Activated naive CD4-positive, alpha-beta T cell treated with anti-CD3 and anti-CD28 coated beads, Interleukin-2, amount 10 ng/mL, durations not matched to agents 7 days and 5 days (primary cell): ENCODE measurements at places on chromosomes 13 and 19.

DNA sequence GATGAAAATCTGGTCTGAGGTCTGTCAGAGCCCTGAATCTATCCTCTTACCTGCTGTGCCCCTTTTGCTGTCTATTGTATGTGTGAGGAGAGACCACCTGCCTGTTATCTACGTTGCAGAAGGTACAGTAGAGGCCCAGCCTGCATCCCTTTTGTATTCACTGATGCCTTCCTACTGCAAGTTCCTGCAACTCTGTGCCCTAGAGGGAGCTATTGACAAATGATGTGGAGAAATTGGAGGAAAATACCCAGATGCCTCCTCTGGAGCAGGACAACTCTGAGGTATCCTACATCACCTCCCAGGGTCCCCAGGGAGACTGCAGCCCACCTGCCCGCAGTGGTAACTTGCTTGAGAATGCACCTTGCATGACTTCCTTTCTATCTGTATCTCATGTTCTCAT is 33.7 kb downstream of the SIAH3 start:
- no peak for DNase-seq

- no peak for DNase-seq
Observed at GRCh38 chr13:46753137-46753536, 43.8 kb downstream of the ESD start.

DNA sequence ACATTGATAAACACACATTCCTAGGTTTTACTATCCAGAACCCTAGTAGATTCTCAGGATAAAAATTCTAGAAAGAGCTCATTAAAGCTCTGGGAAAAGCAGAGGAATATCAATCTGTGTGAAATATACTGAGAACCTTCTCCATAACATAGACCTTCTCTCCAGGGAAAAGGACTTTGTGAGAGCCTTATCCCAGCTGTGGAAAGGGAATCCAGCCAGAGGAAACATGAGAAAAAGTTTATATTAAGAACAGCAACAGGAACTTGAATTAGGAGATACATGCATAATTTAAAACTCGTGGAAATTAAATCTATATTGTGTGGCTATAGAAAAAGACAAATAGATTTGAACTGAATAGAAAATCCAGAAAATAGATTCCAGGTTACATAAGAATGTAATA is 1639.9 kb downstream of the EFNB2 start:
- no peak for DNase-seq

DNA sequence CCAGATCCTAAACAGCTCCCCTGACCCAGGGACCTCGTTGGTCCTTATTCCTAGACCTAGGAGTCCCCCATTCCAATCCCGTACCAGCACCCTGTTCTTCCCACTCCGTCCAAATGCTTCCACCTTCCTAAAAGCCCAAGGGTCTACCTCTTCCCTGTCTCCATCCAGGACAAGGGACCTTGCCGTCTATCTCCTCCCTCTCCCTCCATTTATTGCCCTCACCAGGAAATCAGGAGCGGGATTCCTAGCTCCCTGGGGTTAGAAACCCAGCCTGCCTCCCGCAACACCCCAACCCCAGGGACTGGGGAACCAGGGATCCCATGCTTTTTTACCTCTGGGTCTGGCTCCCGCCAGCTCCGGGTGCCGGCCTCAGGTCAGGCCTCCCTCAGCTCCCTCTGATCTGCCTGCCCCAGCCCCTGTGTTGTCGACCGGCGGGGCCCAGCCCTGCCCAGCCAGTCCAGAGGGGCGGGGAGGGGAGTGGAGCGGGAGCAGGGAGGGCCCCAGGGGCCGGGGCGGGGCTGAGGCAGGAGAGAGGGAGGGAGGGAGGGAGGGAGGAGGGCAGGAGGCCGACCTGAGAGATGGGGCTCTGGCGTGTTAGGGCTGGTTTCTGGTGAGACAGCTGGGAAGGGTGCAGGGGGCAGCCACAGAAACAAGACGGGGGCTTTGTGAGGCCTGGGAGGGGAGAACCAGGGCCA is at the start of gene B3GNT8:
B3GNT8 (minus strand) TSS at position 423 of the 695 bp plus-strand sequence. CDS start 596 bp downstream, outside the sequence.
- DNase-seq = peak; percentile 66

DNA sequence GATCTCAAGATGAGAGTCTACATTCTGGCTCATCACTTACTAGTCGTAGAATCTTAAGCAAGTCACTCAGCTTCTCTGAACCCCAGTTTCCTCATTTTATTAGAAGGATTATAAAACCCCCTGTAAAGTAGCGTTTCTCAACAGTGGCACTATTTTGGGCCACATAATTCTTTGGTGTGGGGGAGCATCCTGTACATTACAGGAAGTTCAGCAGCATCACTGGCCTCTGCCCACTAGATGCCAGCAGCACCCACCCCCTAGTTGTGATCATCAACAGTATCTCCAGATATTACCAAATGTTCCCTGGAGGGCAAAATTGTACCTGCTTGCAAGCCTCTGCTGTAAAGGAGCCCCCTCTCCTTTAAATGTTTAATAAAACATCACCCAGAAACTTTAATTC is 22.6 kb downstream of the STARD13 start:
- DNase-seq = no peak

DNA sequence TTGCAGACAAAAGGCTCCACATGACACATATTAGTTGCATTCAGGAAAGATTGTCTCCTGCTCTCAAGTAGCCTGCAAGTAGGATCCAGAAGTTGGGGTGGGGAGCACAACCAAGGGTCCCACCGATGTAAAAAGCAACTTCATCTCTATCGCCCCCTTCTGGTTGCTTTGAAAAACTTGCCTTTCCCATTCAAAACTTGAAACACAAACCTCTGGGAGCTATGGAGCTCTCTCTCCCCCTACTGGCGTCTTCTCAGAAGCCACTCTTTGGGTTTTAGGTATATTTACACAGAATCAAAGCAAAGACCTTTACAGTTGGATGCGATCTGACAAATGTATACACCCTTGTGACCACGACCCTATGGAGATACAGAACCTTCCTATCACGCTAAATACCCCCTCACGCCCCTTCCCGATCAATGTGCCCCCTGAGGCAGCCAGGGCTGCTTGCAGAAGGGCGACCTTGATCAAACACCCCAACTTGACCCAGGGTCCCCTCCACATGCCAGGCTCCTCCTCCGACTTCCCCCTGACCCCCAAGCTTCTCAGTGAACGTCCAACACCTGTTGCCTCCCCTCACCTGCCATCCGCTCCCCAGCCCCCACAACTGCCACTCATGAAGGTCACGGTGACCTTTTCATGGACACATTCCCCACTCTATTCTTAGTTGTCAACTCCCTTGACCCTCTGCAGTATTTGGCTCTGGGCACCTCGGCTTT is 10.1 kb downstream of the NOSIP start:
- peak; percentile 88 for DNase-seq

DNA sequence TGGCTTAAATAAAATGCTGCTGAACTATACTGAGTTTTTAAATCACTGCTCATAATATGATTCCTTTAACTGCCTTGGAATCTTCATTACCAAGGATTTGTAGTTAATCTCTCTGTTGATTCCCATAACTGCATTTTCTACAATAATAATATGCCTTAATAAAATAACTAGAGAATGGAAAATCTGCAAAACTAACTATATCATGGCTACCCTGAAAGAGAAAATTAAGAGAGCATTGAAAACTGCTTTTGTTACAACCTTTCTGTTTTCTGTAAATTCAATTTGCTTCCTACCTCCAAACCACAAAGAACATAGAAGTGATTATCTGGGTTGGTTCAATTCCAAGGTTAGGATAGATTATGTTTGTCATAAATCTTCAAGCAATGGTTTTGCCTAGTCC is 202.8 kb upstream of the ATXN8OS start:
- no peak for DNase-seq

DNA sequence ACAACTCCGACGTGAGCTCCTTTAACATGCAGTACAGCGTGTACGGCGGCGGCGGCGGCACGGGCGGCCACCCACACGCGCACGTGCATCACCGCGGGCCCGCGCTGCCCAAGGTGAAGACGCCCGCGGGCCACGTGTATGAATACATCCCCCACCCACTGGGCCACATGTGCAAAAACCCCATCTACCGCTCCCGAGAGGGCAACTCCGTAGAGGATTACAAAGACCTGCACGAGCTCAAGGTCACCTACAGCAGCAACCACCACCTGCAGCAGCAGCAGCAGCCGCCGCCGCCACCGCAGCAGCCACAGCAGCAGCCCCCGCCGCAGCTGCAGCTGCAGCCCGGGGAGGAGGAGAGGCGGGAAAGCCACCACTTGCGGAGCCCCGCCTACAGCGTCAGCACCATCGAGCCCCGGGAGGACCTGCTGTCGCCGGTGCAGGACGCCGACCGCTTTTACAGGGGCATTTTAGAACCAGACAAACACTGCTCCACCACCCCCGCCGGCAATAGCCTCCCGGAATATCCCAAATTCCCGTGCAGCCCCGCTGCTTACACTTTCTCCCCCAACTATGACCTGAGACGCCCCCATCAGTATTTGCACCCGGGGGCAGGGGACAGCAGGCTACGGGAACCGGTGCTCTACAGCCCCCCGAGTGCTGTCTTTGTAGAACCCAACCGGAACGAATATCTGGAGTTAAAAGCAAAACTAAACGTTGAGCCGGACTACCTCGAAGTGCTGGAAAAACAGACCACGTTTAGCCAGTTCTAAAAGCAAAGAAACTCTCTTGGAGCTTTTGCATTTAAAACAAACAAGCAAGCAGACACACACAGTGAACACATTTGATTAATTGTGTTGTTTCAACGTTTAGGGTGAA is 6.6 kb downstream of the SLITRK5 start:
- no peak for DNase-seq

- DNase-seq = peak; percentile 35
Observed at GRCh38 chr19:17441241-17442021, 7.0 kb downstream of the TMEM221 start.

DNA sequence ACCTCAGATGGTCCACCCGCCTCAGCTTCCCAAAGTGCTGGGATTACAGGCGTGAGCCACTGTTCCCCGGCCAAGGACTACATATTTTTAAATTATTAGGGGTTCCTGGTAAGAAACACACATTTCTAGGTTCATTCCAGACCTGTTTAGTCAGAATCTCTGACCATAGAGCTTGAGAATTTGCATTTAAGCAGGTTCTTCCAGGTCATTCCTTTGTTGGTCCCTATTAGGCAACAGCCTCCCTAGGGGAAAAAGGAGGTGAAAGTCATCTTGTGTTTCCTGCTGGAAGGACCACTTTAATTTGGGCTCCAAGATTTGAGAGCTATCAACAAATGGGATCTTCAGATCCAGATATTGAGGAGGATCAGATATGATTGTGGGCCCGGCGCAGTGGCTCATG is 16.3 kb downstream of the S1PR2 start:
- no peak for DNase-seq

DNA sequence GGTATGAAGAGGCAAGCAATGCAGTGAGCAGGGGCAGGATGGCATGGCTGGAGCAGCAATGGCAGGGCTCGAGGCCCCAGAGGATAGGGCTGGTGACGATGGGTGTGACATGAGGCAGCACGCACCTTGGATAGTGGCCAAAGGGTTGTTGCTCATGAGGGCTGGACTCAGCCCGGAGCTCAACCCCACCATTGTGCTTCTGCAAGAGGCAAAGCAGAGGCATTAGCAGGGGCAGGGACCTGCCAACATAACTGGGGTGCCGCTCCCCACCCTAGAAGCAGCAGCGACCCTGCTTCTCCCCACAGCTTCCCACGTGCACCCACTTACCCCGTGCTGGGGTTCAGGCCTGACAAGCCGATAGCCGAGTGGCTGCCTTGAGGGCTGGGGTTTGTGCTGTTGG is 15.8 kb downstream of the ZNF574 start:
- no peak for DNase-seq
